ENCODE measurements at places on chromosomes 16 and 17. TPM values are rescaled to one million over a fixed set of nuclear protein-coding genes. Genes with fewer than 3 reads are reported as not detected.

The CAVIN1 gene
- total RNA-seq: 988 TPM

The KRT24 gene
- total RNA-seq: not detected

The TBC1D26 gene
- total RNA-seq: under 0.01 TPM

The GH1 gene
- not detected for total RNA-seq

The HOXB8 gene
- total RNA-seq: not detected

The SPATA32 gene
- total RNA-seq: not detected

The CD300A gene
- not detected for total RNA-seq

The CDH16 gene
- not detected for total RNA-seq

The ABCA10 gene
- total RNA-seq: 1.8 TPM

The PDILT gene
- total RNA-seq: not detected

The BCAR1 gene
- 66.9 TPM for total RNA-seq

The MPV17L gene
- 0.36 TPM for total RNA-seq

The FBXL20 gene
- total RNA-seq: 20.3 TPM

The CCDC154 gene
- 0.36 TPM for total RNA-seq

The NKD1 gene
- under 0.01 TPM for total RNA-seq

The IRX5 gene
- 16.5 TPM for total RNA-seq

The MMP25 gene
- total RNA-seq: under 0.01 TPM

The CCL7 gene
- 0.36 TPM for total RNA-seq

The TBC1D3C gene
- not detected for total RNA-seq

The MSLN gene
- 1.2 TPM for total RNA-seq

The GFER gene
- total RNA-seq: 8.7 TPM
